ENCODE measurements at places on chromosomes 3 and 15.
A peak's percentile ranks its signal among the peaks of the same experiment; 100 is the strongest.

DNA sequence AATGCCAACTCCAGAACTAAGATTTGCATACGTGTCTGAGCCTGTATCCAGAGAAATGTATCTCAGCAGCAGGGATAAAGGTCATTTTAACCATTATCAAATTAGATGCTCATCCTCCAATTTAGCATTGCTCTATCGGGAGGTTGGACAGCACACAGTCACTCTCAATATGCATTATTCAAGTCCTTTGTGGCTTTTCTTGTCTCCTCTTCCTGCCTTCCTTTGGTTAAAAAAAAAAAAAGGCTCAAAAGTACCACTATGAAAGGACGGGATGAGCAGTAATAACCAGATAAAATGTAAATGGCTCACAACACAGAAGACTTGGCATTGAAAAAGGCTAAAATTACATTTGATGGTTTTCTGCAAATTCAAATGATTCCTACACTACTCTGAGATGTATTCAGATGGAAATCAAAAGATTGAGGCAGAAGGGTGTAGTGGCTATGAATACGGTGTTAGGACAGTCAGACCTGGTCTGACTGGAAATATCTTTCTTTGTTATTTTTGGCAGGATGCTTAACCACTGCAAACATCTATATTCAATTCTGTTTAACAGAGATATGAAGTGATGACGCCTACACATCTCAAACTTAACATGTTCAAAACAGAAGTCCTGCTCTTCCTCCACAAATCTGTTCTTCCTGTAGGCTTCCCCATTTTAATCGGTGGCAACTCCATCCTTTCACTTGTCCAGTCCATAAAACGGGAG lies 109.6 kb downstream of the ADAMTS9 start:
- no peak for DNase-seq

DNA sequence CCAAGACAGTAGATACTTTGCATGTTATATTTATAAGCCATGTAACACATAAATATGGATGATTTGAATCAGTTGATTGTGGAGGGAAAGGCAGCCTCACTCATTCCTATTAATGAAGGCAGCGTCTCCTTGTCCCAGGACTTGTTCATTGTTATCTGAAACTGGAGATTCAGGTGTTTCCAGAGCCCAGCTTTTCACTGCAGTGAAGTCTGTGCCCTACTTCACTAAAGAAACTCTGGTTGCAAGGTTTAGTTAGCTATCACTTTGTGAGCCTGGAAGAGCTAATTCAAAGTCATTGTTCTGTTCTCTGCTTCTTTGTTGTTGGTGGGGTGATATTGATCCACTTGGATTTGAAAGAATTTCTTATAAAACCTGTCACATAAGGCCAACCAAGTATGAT lies 9.8 kb downstream of the NR2C2 start:
- DNase-seq, result no peak

GRCh38 chr3:167113035-167113830 lies 266.9 kb downstream of the ZBBX start:
- no peak for DNase-seq

- DNase-seq, result no peak
Measured at GRCh38 chr3:140731440-140732119, 53.7 kb downstream of the TRIM42 start.

DNA sequence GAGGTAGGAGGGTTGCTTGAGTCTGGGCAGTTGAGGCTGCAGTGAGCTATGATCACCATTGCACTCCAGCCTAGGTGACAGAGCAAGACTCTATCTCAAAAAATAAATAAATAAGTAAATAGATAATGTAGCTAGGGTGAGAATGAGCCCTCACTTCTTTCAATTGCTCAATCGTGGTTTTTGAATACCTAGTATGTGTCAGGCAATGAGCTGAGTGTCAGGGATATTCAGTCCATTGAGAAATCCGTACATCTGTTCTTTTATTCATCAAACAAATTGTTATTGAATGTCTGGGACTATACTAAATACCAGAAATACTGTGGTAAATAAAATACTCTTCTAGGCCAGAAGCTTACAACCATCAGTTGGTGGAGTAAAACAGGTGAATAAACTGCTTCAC lies 6.2 kb upstream of the ZNF148 start:
- no peak for DNase-seq

- no peak for DNase-seq
Measured at GRCh38 chr15:96514607-96515285, 184.2 kb downstream of the NR2F2 start.

- peak; percentile 58 for DNase-seq
Measured at GRCh38 chr3:32105291-32106131, 909 bp upstream of the GPD1L start.

DNA sequence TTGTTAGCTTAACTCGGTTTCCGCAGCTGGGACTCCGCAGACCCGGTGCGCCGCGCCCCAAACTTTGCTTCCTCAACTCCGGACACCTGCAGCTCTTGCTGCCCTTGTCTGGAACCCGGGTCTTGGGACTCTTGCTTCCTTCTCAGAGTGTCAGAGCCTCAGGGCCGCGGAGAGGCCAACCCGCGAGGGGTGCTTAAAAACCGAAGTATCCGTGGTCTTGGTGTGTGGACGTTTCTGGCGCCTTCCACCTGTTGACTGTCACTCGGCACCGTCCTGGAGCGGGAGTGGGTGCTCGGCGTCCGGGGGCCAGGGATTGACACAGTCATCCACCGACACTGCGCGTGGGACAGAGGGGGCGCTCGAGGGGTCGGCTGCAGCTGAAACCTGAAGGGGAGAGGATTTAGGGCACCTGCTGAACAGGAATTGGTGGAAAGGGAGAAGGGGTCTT lies 386 bp downstream of the SQOR start:
- no peak for DNase-seq

GRCh38 chr15:98785807-98786621 lies 137.7 kb downstream of the IGF1R start:
- no peak for DNase-seq

DNA sequence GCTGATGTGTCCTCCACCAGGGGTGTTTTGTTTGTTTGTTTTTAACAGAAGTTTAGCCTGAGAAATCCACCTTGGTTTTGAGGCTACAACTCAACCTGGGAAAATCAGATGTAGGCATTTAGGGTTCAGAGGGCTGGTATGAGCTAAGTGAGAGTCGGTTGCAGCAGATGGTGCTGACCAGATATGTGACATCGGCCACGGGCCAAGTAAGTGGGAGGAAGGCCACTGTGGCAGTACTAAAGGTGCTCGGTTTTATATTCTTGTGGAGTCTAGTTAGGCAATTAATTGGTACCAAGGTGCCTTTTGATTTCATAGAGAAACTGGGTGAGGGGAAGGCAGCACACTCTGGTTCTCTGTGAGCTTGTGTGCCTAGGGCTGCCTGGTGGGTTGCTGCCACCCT lies 10.5 kb downstream of the MTMR14 start:
- DNase-seq, result no peak

- DNase-seq, result no peak
Measured at GRCh38 chr15:65731926-65732325, 60.2 kb downstream of the DENND4A start.

Data from osteoblast (primary cell).